ENCODE measurements at places on chromosomes 2 and 18.

DNA sequence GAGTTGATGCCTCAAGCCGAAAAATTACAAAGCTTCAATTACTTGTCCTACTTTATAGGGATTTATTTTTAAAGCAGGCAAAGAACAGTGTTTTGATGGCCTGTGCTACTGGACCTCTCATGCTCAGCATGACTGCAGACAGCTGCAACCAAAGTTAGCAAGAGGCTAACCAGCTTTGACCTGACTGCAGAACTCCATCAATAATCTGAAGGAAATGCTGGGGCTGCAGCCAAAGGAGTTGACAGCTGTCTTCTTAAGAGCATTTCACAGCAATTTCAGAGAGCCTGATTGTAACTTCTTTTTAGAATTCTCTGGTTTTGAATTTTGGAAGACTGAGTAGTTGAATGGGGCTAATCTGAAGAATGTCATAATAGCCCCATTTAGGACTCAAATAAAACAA, 46.5 kb upstream of the SESTD1 start:
- DNase-seq: no peak

- DNase-seq: no peak
Observed at GRCh38 chr18:48531908-48532307, 6.9 kb upstream of the CTIF start.

GRCh38 chr2:58133395-58133794, 86.8 kb downstream of the VRK2 start:
- no peak for DNase-seq

GRCh38 chr2:18047213-18047611, 168.7 kb downstream of the KCNS3 start:
- no peak for DNase-seq

- DNase-seq: no peak
Observed at GRCh38 chr2:232332940-232333259, 45.7 kb upstream of the ALPP start.

DNA sequence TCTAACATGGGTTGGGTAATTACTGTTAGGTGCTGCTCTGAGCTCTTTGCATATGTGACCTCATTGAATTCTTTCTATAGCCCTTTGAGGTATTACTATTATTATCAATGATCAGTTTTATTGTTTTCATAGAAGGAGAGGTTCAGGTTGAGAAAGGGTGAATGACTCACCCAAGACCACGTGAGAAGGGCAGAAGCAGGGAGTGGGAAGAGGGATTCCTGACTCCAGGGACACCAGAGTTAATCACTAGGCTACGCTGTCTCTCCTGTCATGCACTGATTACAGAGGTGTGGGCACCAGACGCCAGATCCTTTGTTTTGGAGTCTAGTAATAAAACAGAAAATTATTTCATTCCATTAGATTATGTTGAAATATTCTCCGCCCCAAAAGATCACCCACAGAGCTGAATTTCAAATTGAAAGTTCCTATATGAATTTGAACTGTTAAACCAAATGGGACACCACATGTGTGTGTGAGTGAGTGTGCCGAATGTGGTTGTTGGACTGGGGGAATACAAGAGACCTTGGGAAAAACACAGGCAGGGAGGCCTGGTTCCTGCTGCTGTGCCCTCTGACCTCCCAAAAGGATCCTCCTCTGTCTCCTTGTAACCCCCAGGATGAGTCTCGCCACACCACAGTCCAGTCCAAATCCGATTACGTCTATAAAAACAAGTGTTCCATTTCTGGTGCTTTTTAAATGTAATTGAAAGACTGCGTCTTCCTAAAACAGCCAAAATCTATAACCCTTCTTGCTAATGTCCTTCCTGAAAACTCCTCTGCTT, 215.4 kb downstream of the ZNF521 start:
- DNase-seq: no peak

DNA sequence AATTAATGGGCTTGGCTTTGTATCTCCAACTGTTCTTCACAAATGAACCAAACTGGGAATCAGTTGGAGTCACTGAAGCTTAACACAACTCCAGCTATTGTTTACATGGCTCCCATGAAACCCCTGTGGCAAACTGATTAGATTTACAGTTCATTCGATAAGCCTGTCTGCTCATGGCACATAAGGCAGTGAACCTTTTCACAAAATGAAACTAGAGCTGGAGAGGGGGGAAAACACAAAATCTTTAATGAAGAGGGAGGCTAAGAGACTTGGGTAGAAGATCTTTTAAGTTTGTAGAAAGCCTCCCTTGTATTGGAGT, 11.6 kb upstream of the ITGA6 start:
- no peak for DNase-seq

Measured in activated CD4-positive, CD25-positive, alpha-beta regulatory T cell (primary cell).